GM12892 (cell line): ENCODE measurements at places on chromosomes 16 and 17.
A peak's percentile ranks its signal among the peaks of the same experiment; 100 is the strongest.

DNA sequence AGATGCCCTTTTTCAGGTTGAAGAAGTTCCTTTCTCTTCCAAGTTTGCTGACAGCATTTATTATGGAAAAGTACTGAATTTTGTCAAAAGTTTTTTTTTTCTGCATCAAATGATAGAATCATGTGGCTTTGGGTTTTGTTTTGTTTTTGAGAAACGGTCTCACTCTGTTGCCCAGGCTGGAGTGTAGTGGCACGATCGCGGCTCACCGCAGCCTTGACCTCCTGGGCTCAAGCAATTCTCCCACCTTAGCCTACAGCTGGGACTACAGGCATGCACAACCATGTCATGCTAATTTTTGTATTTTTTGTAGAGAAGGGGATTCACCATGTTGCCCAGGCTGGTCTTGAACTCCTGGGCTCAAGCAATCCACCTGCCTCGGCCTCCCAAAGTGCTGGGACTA, 7.3 kb downstream of the CMTM4 start:
- DNase-seq = no peak

DNA sequence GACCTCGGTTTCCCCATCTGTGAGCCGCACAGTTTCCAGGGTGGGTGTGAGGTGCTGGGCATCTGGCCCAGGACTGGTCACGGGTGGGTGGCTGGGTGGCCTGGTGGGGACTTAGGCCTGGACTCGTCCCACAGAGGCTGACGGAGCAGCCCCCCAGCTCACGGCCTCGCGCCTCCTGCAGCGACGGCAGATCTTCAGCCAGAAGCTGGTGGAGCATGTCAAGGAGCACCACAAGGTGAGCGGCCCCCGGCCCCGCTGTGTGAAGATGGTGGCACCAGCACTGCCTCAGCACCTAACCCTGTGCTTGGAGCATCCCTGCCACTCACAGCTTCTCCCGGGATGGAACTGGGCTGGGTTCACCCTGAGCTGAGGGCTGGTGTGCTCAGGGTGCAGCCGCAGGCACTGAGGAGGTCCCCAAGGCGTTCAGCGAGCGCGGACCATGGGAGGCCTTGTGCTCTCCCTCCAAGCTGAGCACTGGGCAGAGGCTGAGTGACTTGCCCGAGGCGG, 2.4 kb downstream of the CDT1 start:
- no peak for DNase-seq

DNA sequence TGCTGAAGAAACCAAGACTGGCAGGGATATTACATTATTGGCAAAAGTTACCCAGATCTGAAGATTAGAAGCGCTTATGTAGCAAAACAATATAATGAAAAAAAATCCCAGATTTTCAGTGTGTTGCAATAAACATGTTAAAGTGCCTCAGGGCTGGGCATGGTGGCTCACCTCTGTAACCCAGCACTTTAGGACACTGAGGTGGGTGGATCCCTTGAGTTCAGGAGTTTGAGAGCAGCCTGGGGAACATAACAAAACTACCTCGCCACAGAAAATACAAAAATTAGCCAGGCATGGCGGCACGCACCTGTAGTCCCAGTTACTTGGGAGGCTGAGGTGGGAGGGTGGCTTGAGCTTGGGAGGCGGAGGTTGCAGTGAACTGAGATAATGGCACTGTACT, 6.8 kb downstream of the ZNF207 start:
- DNase-seq = no peak

DNA sequence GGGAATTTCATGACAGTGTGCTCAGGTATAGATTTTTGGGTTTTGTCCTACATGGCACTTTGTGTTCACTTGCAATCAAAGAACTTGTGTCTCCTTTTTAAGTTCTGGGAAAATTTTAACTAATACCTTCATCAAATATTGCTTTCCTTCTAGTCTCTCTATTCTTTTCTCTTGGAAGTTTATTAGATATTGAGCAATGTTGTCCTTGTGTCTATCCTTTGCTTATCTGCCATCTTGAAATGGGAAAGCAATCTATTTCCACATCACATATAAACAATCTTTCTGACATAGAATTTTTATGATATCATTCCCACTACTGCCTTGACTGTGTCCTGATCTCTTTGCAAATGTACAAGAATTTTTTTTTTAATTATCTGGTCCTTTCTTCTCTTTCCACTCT, 4.4 kb upstream of the ABCA9 start:
- DNase-seq = no peak

- DNase-seq = no peak
Measured at GRCh38 chr17:48498164-48498850, 32.5 kb downstream of the HOXB1 start.

- no peak for DNase-seq
Measured at GRCh38 chr17:16880121-16880842, 91.6 kb downstream of the TNFRSF13B start.

- no peak for DNase-seq
Measured at GRCh38 chr16:7653746-7654461, 321.3 kb downstream of the RBFOX1 start.

DNA sequence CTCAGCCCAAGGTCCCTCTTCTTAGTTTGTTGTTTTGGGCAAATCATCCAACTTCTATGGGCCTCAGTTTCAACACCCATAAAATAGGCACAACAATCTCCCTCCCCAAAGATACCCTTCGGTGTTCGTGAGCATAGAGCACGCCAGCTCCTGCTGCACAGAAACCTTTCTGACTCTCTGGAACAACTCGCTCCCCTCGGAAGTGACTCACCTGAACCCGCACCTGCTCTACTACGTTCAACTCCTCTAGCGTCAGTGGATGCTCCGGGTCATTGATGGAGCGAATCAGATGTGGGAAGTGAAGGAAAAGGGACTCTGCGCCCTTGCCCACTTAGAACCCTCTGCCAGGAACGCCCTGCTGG, 445 bp downstream of the CIAO2B start:
- DNase-seq = no peak

DNA sequence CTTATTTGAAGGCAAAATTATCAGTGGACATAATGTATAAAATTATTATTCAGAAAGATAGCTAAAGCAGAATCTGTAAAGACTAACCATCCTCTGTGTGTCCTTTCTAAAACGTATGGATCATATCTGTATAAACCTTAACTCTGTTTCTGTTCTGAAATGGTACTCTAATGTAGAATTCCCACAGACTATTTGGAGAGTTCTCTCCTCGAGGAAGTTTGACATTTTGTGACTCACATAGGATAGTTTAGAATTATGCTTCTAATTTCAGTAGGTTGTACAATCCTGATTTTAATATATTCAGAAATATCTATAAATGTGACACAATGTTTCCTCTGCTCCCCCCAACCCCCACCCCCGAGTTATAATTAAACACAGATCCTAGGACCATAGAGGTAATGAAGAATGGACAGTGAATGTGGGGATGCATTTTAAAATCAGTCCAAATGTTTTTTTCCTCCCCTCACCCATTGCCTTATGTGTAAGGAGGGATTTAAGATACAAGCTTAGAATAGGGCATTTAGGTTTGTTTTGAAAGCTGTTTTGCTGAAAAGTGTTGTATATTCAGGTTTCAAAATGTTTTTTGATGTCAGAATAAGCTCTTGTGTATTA, 66.8 kb downstream of the BCAS3 start:
- no peak for DNase-seq

DNA sequence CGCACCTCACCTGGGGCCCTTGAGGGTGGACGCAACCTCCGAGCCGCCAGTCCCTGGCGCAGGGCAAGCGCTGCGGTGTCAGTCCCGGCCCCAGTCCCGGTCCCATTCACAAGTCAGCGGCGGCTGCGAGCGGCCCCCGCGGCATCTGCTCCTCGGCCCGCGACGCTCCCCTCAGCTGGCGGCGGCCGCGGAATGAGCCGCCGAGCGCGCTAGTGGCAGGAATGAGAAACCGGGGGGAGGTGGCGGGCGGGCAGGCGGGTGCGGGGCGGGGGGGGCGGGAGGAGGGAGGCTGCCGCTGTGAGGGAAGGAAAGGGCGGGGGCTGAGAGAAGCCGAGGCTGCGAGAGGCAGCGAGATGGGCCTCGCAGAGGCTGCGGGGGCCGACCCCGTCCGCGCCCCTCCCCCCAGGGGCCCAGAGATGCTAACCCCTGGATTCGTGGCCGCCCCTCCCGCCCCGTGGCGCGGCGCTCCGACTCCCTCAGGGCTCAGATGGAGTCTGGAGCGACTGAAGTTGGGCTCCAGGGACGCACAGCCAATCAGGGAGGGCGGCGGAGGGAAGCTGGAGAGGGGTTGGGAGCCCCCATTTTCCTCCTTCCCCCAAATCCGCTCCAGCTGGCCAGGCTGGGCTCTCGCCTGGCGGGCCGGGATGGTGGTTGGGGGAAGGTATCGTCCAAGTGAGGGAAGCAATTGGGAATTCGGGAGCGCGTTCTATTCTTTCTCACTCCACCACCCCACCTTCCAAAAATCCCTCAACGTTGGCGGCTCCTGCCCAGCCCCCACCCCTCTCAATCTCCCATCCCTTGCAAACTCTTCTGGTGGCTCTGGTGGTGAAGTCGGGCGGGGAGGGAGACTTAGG, at the start of gene CDH11:
Gene CDH11, minus strand, starts transcription at position 194 of the 854 bp plus-strand sequence. CDS start 117,194 bp downstream, outside the sequence.
- no peak for DNase-seq

GRCh38 chr17:497241-498034, 144.8 kb upstream of the RPH3AL start:
- DNase-seq = no peak

- no peak for DNase-seq
Measured at GRCh38 chr16:17470182-17470907, 415 bp downstream of the XYLT1 start.

DNA sequence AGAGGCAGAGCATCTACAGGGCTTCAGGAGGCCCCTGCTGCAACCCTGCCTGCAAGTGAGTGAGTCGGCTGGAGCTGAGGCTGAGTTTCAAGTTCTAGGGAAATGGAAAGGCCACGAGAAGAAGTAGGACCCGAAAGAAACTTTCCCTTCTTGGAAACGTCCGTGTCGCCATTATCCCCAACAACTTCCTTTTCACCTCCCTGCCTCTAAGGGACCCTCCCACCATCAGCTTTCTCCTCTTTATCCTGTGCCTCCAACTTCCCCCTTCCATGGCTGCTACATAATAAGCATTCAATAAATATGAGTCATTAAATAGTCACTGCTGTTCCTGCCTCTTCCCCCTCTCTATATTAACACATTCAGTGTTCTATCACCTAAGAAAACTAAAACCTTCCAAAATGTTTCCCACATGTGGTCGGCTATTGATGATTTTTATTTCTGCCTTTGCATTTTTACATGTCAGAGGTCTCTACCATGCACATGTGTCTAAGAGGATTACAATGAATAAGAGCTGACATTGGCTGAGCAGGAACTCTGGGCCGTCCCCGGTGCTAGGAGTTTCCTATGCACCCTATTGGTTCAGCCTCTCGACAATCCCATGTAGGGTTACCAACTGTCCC, 115.9 kb upstream of the TNRC6C start:
- no peak for DNase-seq

- DNase-seq = no peak
Measured at GRCh38 chr16:66344533-66345145, 21.9 kb upstream of the CDH5 start.

- DNase-seq = peak; percentile 62
Measured at GRCh38 chr17:16521070-16521727, 29.2 kb upstream of the LRRC75A start.

GRCh38 chr16:31382485-31383161, 10.5 kb upstream of the ITGAD start:
- peak; percentile 75 for DNase-seq

GRCh38 chr17:80109066-80109660, 7.8 kb downstream of the GAA start:
- DNase-seq = no peak

- no peak for DNase-seq
Measured at GRCh38 chr17:39549747-39550573, 57.8 kb downstream of the NEUROD2 start.

- no peak for DNase-seq
Measured at GRCh38 chr17:70187383-70187782, 18.1 kb downstream of the KCNJ2 start.

DNA sequence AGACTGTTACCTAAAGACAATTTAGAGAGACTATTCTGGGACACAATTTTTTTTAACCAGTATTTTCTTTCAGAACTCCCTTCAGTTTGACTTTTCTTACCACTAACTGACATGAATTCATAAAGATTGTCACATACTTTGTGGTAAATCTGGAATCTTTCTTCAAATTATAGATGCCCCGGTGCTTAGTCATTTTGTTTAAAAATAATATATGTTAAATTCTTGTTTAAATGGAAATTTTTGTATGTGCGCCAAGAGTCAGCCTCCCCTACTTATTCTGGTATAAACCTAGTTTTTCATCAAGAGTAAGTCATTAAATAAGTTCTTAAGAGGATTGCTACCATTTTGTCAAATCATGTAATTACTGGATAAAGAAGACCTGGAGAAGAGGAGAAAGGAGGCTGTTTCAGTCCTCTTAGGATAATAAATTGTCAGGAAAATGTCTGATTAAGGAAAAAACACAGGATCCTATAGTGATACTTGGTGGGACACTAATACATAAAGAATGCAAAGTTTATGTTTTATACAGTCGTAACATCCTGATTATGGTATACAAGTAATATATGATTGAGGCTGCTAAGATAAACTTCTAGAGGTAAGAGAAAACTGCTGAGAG, 424.4 kb downstream of the PMP22 start:
- no peak for DNase-seq

DNA sequence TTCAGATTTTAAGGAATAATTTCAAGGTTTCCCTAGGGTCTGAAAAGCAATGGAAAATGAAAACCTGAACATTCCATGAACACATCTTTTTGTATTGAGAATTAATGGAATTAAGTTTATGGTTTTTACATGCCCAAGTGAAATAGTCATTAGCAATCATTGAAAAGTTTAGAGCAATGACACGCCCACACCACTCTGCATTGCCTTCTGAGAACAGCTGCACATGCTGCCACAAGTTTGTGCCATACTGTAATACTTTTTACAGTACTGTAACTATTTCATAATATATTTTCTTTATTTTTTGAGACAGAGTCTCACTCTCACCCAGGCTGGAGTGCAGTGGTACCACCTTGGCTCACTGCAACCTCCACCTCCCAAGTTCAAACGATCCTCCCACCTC, 345.2 kb upstream of the PMFBP1 start:
- no peak for DNase-seq

GRCh38 chr17:12739500-12739899, 49.8 kb upstream of the ARHGAP44 start:
- no peak for DNase-seq

DNA sequence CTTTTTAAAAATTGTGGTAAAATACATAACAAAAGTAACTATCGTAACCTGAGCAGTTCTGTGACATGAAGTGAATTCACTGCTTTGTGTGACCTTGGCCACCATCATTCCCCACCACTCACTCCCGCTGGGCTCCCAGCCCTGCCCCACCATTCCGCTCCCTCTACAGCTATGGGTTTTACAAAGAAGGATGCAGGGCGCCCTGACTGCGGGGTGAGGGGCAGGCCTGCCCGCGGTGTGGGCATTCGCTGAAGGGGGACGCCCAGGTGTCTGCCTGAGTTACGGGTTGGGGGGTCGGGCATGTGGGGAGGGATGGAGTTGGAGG, at the start of gene CEMP1:
Gene CEMP1, minus strand, starts transcription at position 38 of the 325 bp plus-strand sequence. CDS start 335 bp downstream, outside the sequence.
- DNase-seq = no peak

DNA sequence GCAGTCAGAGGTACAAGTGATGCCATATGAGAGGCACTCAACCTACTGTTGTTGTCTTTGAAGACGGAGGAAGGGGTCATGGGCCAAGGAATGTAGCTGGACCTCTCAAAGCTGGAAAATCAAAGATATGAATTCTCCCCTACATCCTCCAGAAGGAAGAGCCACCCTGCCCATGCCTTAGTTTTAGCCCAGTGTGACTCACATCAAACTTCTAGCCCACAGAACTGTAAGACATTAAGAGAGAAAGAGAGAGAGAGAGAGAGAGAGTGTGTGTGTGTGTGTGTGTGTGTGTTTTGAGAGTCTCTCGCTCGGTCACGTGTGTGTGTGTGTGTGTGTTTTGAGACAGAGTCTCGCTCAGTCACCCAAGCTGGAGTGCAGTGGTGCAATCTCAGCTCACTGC, 87.1 kb downstream of the STX8 start:
- no peak for DNase-seq
